Stimulated activated CD4-positive, alpha-beta T cell treated with anti-CD3 and anti-CD28 coated beads, Interleukin-15, amount 100 ng/mL, for 24 hours (primary cell): ENCODE measurements at places on chromosomes 12 and 14.
A peak's percentile ranks its signal among the peaks of the same experiment; 100 is the strongest.

- DNase-seq, result no peak
These were observed 38.4 kb upstream of the SELPLG start for GRCh38 chr12:108672054-108672453.

DNA sequence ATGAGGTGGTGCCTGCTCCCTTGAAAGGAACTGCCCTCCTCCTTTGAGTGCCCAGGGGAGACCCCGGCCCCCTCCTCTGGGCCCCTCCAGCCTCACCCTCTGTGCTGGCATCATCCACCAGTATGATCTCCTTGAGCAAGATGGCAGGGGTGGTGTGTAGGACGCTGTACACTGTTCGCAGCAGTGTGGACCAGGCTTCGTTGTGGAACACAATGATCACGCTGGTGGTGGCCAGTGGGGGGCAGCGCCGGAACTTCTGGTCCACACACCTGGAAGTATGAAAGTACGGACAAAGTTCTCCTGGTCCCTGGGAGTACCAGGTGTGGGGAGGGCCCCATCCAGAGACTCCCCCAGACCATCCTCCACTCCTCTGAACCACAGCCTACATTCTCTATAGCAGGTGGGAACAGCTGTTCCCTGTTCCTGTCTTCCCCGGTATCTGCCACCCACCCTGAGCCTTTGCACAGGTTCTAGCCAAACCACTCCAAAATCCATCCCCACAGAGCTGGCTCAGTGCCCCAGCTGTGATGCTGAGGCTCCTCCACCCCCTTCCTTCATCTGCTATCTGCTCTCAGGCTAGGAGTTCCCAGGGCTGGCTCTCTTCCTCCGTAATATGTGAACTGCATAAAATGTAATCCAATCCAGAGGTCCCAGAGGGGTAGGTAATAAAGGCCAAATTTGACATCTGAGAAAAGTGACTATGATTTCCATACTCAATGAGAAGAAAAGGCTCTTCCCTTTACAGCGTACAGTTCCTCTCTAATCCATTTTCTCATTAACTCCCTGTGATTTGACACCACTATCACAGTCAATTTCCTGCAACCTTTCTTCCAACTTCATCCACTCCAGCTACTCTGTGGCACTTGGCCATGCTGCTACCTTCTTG lies 13.9 kb downstream of the GALNT6 start:
- DNase-seq, result no peak

DNA sequence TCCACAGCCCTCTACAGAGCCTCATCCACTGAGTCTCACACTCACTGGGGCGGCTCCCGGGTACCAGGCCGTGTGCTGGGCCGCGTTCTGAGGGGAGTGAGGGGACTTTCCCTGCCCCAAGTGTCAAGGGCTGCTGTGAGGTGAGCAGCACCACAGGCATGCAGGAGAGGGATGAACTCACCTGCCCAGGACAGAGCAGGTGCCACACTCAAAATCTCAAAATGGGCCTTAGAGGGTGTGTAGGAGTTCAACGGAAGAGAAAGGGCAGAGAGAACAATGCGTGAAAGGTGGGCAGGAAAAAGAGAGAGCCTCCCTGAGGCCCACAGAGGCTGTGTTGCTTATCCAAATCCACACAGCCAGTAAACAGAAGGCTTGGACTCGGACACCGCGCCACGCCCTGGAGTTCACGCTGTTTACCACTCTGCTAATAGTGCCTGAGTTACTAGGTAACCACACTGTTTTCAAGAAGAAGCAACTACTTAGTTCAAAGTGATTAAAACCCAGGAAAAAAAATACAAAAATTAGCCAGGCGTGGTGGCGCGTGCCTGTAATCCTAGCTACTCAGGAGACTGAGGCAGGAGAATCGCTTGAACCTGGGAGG lies 32.7 kb downstream of the TSPAN11 start:
- DNase-seq, result no peak

GRCh38 chr14:100172811-100173210 lies 13.4 kb upstream of the DEGS2 start:
- no peak for DNase-seq

DNA sequence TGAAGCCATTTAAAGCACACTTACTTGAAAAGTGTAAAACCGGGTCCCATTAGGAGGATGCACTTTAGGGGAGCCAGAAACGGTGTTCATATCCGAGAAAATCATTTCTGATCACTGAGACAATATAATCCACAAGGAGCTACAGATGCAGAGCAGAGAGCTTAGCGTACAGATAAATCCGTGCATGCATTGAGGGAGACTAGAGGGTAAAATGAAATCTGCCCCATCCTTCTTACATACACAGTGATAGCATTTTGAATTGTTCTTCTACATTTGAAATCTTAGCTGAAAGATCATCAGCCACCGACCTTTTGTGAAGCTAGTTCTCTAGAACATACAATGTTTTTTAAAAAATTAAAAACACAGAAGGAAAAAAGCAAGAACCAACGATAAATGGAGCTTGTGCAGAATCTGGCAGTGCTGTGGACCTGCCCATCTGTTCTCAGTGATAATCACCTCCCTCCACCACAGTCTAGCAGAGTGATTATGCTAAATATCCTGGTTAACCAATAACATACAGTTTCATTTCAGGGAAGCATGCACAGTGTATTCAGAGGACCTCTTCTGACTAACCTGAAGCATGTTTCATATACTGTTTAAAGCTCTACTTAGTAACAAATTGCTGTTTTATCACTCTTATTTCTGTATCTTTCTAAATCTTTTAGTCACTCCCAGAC lies 161.1 kb downstream of the PPFIA2 start:
- no peak for DNase-seq

- peak; percentile 92 for DNase-seq
These were observed 480 bp downstream of the ITPK1 start for GRCh38 chr14:93115069-93115820.

- DNase-seq, result no peak
These were observed 162.6 kb upstream of the PLEKHG7 start for GRCh38 chr12:92539976-92540781.

DNA sequence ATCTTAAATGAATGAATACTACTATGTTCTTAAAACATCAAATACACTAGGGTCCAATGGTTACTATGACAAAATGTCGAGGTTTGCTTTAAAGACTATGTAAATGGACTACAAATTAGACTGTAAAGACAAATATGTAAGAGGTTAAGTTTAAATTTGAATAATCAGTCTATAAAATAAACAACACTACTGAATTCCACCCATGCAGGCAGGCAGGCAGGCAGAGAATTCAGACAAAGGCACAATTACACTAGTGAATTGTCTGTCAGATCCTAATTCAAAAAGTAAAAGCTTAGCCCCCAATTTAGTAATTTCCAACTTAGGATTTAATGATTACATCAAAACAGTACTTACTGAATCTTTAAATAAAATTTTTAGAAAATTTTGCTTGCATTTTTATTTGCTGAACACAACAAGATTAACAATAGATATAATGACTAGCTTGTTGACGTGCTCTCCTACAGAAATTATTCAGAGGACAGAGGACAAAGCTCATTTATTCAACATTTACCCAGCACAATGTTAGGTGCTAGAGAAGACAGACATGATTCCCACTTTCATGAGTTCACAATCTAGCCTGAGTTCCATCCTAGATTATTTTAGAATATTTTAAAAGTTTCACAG lies 97.4 kb downstream of the CDK17 start:
- DNase-seq, result no peak

DNA sequence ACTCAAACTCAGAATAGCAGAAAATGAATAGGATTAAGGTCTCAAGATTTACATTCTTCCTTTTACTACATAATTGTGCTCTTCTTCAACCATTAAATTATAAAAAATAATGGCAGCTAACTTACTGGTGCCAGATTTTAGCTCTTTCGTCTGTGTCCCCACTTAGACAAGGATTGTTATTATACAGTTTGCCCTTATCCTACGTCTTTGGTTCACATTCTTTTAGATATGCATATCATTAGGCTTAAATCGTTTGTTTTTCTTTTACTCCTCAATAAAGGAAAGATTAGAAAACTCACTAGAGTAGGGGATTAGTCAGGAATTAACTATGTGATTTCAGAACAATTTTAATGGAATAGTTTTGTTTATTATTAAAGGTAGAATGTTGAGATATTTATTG lies 129.6 kb upstream of the GARIN2 start:
- no peak for DNase-seq

GRCh38 chr12:49934505-49934904 lies 16.0 kb upstream of the AQP2 start:
- no peak for DNase-seq

DNA sequence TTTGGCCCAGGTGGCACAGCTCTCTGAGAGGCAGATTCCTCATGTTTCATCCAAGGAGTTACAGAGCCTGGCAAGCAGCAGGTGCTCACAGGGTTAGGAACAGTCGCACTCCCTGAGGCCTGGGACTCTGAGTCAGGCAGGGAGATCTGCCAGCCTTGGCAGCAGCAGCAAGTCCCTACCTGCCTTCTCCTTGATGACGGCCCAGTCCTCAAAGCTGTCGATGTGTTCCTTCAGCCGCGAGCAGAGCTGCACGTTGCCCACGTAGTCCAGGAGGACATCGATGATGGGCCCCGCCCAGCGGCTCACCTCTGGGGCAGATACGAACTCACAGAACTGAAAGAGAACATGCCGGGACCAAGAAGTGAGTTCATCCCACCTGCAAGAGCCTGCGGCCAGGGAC lies 10.4 kb downstream of the FAM181A start:
- DNase-seq, result no peak

DNA sequence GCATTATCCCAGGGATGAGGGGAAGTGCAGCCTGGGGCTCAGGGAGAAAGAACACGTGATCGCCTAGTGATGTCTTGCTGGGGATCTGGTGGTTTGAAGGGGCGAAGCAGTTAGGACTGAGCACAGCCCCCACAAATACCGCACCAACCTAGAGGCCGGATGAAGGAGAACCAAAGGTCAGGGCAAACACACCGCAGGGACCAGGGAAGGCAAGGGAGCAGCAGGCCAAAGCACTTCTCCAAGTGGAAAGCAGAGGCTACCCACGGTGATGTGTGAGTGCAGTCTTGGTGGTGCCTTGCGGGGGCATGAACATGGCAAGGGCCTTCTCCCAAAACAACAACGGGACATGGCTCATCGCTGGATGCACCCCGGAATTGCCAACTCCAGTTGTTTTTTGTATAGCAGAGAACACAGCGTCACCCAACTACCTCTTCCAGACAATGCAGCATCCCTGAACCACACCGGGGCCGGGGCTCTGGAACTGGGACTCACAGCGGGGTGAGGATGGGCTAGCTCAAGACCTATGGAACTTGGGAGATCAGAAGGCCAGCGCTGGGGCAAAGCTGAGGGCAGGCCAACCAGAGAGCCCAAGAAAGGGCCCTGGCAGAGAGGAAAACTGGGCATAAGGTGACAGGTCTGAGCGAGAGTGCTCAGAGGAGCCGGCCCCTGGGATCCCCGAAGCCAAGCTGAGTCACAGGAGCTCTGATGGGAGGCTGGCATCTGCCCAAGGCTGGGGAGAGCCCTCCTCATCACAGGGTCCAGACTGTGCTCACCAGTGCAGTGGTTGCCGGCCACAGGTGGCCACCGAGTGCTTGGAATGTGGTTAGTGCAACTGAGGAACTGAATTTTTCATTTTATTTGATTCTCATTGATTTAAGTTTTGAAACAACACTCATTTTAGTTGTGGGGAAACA lies 11.1 kb downstream of the GALNT16 start:
- DNase-seq, result no peak

GRCh38 chr14:59631237-59631636 lies 54.6 kb upstream of the CCDC175 start:
- peak; percentile 4 for DNase-seq

DNA sequence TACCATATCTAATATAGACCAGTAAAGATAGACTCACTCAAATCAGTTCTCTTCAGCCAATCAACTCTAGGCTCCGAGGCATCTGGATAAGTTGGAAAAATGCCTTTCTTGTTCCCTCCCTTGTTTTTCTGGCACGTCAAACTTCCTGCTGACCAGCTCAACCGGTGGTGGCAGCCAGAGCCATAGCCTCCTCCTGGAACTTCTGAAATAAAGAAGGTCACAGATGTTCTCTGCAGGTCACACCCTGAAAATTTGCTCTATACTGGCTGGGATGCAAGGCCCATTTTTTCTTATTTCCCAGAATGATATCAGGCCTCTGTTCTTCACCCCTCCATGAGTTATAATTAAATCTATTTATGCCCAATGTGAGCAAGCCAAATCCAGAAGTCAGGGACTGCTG lies 81.9 kb downstream of the BMP4 start:
- DNase-seq, result no peak

DNA sequence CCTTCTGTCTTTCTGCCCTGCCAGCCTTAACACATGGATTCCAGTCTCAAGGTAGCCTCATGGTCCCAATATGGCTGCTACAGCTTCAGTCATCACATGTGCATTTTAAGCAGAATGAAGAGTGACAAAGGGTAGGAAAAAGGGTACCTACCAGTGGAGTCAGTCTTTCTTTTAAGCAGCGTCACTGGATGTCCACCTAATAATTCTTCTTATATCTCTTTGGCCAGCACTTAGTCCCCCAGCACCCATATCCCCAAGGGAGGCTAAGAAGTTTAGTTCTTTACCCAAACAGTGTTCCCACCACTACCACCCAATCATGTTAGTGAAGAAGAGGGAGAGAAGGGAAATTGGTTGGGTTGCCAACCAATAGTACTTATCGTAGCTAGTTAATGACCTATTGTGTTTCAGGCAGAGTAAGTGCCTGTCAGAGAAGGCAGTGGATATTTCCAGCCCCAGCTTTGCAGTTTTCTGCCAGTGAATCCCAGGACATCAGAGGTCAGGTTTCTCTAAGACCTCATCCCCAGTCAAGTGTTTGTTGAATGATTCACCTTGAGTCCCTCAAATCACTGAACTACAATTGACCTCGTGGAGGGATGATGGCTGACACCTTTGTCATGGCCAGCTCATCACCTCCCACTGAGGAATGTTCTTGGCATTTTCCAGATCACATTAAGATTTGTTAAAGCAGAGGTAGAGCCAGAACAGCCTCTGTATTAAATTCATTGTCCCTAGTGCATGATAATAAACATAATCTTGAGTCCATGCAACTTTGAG lies 250.9 kb upstream of the CRY1 start:
- no peak for DNase-seq

DNA sequence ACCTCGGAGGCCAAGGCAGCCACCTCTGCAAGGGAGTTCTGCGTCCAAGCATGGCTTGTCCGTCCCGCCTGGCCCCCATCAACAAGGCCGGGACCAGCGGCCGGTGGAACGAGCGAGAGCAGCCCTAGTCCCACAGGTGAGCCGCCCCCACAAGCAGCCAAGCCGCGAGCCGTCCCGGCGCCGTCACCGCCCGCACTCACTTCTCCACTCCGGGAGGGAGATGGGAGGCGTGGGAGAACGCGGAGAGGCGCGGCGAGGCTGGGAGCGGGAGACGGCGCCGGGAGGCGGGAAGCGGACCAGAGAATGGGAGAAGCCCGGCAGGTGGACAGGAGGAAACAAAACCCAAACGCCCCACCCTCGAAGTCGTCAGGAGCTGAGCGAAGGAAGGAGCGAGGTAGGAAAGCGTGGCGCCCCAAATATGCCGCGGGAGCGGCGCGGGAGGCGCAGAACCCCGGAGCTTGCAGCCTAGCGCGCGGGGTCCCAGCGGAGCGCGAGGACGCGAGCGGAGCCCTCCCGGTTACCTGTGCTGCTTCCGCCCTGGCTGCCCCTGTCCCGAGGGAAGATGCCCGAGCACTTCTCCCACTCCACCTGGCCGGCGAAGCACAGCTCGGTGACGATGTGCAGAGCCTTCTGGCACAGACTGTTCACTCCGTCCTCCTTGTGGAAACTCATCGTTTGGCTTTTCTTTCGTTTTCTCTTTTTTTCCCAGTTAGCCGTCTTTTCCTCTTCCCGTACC lies 600 bp downstream of the SYT10 start:
- DNase-seq, result no peak
